ENCODE measurements at places on chromosomes 7 and 10. TPM values are rescaled to one million over a fixed set of nuclear protein-coding genes. Genes with fewer than 3 reads are reported as not detected.

DNA sequence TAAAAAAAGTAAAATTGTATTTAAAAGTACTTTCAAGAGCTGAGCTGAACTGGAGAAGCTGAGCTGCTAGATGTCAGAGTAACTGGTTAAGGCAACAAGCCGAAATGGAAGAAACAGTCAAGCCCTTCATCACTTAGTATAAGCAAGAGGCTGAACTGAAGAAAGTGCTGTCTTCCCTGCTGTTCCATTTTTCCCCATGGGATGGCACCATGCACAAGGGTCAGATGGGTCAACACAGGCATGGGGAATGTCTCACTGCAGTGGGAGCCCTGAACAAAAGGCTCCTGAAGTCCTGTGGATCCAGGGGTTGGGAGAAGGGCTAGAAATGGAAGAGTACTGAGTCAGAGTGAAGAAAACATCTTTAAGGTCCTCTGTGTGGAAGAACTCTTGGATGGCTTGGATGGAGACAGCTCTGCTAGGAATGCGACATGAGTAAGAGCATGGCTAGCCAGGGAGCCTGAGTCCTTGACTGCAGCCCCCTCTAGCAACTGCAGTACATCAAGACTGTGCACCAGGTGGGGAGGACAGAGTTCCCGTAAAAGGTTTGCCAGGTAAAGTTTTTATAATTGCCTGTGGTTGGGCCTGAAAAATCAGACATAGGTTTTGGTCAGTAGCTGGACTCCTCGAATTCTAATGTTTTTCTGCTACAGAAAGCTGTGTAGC, 348.3 kb downstream of the GPR158 start:
- H3K36me3 ChIP-seq, result no peaks in the 10 kb centered on the region
- no peaks in the 10 kb centered on the region for H3K27me3 ChIP-seq
- no peaks in the 10 kb centered on the region for H3K4me1 ChIP-seq

- H3K36me3 ChIP-seq, result no peaks in the 10 kb centered on the region
- no peak overlapping the region for H3K27ac ChIP-seq
- peak; percentile 87 for DNase-seq
- H3K4me3 ChIP-seq, result no peak overlapping the region
- peaks cover 98% of the 10 kb centered on the region for H3K27me3 ChIP-seq
Measured at GRCh38 chr7:27196287-27196767, 3.6 kb downstream of the HOXA13 start.

- H3K4me1 ChIP-seq, result no peaks in the 10 kb centered on the region
- H3K27ac ChIP-seq, result no peak overlapping the region
- H3K4me3 ChIP-seq, result no peak overlapping the region
Measured at GRCh38 chr10:65365878-65366277, 1560.0 kb upstream of the LRRTM3 start.

GRCh38 chr7:7761340-7761973, 43.0 kb upstream of the RPA3 start:
- no peak for DNase-seq
- no peaks in the 10 kb centered on the region for H3K36me3 ChIP-seq

- peak overlapping the region; percentile 21 for H3K27ac ChIP-seq
- H3K4me1 ChIP-seq, result peaks cover 73% of the 10 kb centered on the region
- H3K4me3 ChIP-seq, result peak overlapping the region; percentile 67
- H3K27me3 ChIP-seq, result peaks cover 56% of the 10 kb centered on the region
- no peaks in the 10 kb centered on the region for H3K36me3 ChIP-seq
Measured at GRCh38 chr7:20795881-20796280, 9.2 kb upstream of the SP8 start.

- no peaks in the 10 kb centered on the region for H3K4me1 ChIP-seq
- H3K36me3 ChIP-seq, result peaks cover 18% of the 10 kb centered on the region
- H3K27ac ChIP-seq, result no peak overlapping the region
- DNase-seq, result no peak
- H3K27me3 ChIP-seq, result no peaks in the 10 kb centered on the region
Measured at GRCh38 chr7:23405240-23405618, 65.1 kb downstream of the IGF2BP3 start.

DNA sequence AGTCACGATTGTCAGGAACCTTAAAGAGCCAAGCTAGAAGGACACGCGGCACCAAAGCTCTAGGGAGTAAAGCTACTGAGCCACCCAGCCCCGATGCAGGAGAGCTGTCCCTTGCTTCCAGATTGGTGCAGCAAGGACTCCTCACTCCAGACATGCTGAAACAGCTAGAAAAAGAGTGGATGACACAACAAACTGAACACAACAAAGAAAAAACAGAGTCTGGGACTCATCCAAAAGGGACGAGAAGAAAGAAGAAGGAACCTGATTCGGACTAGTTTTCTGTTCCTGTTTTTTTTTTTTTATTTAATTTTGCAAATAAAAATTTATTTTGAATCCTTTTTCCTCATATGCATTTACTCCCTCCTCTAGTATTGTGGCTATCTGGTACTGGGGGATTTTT, 11.4 kb upstream of the HKDC1 start:
- no peaks in the 10 kb centered on the region for H3K27me3 ChIP-seq
- DNase-seq, result no peak
- H3K4me3 ChIP-seq, result no peak overlapping the region
- no peak overlapping the region for H3K27ac ChIP-seq
- no peaks in the 10 kb centered on the region for H3K4me1 ChIP-seq

DNA sequence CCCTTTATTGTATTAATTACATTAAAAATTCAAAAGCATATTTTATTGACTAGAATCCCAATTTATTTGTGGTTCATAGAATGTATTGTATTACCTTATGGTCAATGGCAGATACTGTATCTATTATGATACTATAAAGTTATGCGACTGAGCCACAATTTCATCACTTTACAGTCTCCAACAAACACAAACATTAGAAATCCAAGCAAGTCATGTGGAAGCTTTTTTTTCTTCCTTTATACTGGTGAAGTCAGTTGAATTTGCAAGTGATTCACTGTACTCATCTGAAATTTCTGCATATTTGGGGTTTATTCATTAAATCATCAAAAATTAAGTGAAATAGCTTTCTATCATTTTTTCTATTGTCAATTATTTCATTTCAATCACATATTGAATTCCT, 54.3 kb downstream of the BMPER start:
- no peak overlapping the region for H3K4me3 ChIP-seq
- no peaks in the 10 kb centered on the region for H3K27me3 ChIP-seq
- no peaks in the 10 kb centered on the region for H3K36me3 ChIP-seq
- H3K27ac ChIP-seq, result no peak overlapping the region
- H3K4me1 ChIP-seq, result no peaks in the 10 kb centered on the region

DNA sequence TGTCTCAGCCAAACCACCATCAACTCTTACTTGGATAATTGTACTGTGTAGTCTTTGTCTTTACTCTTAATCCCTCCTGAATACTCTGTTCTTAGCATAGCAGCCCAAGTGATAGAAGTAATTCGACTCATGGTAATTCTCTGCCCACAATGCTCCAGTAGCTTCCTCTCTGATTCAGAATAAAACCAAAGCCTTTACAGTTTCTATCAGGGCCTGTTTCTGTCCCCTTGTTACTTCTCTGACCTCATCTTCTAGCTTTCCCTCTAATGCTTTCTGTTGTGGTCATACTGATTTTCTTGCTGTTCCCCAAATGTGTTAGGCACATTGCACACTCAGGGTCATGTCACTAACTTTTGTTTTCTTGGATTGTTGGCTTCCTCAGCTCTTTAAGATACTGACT, 8.0 kb downstream of the ZNF518A start:
- no peak overlapping the region for H3K27ac ChIP-seq
- H3K4me1 ChIP-seq, result no peaks in the 10 kb centered on the region
- peaks cover 12% of the 10 kb centered on the region for H3K36me3 ChIP-seq
- H3K27me3 ChIP-seq, result no peaks in the 10 kb centered on the region
- no peak overlapping the region for H3K4me3 ChIP-seq
- DNase-seq, result no peak

- H3K4me1 ChIP-seq, result no peaks in the 10 kb centered on the region
- H3K27me3 ChIP-seq, result no peaks in the 10 kb centered on the region
- no peak overlapping the region for H3K4me3 ChIP-seq
- H3K27ac ChIP-seq, result no peak overlapping the region
- H3K36me3 ChIP-seq, result no peaks in the 10 kb centered on the region
Measured at GRCh38 chr7:46089281-46089680, 168.2 kb upstream of the IGFBP3 start.

DNA sequence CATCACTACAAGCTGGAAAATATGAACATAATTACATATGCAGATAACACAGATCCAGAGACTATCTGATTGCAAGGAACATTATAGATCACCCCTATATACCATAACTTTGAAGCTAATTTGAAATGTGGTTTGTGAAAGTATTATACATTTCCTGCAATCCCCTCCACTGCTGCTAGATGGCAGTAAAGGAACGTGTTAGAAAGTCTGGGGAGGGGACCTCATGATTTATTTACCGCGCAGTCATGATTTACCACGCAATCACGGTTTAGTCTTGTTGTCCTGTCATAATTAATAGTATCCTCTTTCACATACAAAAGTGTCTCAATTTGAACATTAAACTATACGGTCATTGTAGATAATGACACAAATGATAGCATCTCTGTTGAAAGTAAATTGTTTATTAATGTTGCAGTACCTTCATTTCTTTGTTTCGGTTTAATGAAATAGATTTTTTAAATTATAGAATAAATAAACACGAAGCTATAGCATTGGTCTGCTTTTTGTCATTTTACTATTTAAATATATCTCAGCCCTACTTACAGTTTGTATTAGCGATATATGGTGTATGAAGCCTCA, 145.3 kb upstream of the PRSS1 start:
- peak; percentile 81 for DNase-seq
- no peaks in the 10 kb centered on the region for H3K36me3 ChIP-seq
- H3K27me3 ChIP-seq, result no peaks in the 10 kb centered on the region
- no peaks in the 10 kb centered on the region for H3K4me1 ChIP-seq

DNA sequence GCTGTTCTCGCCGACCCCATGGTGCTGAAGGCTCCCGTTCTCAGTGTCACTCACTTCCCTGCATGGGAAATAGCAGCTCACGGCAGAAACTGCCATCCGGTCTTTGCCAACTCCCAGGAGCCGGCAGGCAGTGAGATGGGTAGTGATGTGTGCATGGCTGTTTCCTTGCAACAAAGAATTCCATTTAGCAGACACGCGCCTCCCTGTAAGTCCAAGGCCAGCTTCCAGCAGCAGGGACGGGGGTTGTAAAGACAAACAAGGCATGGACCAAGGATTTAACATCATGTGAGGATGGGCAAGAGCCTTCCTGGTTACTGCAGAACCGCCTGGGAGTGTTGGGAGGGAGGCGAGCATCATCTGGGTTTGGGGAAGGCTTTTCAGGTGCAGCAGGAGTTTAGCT, 273.1 kb downstream of the GLRX3 start:
- H3K27ac ChIP-seq, result no peak overlapping the region
- H3K27me3 ChIP-seq, result no peaks in the 10 kb centered on the region
- no peak overlapping the region for H3K4me3 ChIP-seq
- peaks cover 10% of the 10 kb centered on the region for H3K36me3 ChIP-seq
- no peak for DNase-seq

DNA sequence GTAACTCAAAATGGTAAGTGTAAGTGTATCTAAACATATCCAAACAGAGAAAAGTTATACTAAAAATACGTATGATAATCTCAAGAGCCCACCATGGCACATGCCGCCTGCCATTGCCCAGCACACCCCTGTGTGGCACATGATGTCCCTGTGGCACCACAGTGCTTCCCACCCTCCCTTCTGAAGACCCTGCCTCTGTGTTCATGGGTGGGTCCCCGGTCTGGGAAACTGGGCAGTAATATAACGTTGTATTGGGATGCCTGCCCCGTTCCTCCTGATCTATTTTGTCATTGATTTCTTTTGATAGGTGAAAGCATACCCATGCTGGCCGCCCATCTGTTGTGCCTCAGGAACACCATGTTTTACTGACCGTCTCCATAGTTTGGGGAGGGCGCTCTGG, 296.8 kb upstream of the SHH start:
- no peaks in the 10 kb centered on the region for H3K4me1 ChIP-seq
- no peak overlapping the region for H3K27ac ChIP-seq
- H3K4me3 ChIP-seq, result no peak overlapping the region
- DNase-seq, result no peak
- no peaks in the 10 kb centered on the region for H3K27me3 ChIP-seq

DNA sequence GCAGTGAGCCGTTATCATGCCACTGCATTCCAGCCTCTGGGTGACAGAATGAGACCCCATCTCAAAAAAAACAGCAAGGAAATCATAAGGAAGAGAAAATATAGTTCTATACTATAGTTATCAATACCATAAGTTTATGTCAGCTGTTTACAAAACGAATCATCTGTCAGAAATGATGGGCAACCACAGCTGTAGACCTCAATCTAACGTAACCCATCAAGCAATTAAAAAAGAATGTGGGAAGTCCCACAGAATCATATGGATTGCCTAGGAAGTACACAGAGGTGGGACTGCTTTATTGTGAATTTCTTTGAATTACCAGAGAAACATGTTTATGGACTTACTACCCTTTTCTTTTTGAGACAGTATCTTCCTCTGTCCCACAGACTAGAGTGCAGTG, 6.9 kb downstream of the NRBF2 start:
- no peaks in the 10 kb centered on the region for H3K36me3 ChIP-seq
- H3K4me1 ChIP-seq, result peaks cover 3% of the 10 kb centered on the region
- no peak for DNase-seq
- no peak overlapping the region for H3K27ac ChIP-seq
- no peaks in the 10 kb centered on the region for H3K27me3 ChIP-seq

GRCh38 chr7:101927802-101928201, 110.4 kb downstream of the CUX1 start:
- peak overlapping the region; percentile 80 for H3K27ac ChIP-seq
- no peaks in the 10 kb centered on the region for H3K27me3 ChIP-seq
- H3K4me3 ChIP-seq, result no peak overlapping the region
- peak; percentile 48 for DNase-seq
- H3K4me1 ChIP-seq, result peaks cover 36% of the 10 kb centered on the region

GRCh38 chr10:79430325-79430905, 15.0 kb downstream of the ZCCHC24 start:
- H3K4me1 ChIP-seq, result no peaks in the 10 kb centered on the region
- no peak overlapping the region for H3K4me3 ChIP-seq
- H3K27me3 ChIP-seq, result no peaks in the 10 kb centered on the region
- no peaks in the 10 kb centered on the region for H3K36me3 ChIP-seq
- no peak overlapping the region for H3K27ac ChIP-seq

GRCh38 chr7:38451840-38452239, 178.4 kb upstream of the TARP start:
- no peaks in the 10 kb centered on the region for H3K36me3 ChIP-seq
- no peak overlapping the region for H3K4me3 ChIP-seq
- H3K27me3 ChIP-seq, result no peaks in the 10 kb centered on the region

The RNF133 gene
- 2.0 TPM for total RNA-seq

The STAMBPL1 gene
- 11.5 TPM for total RNA-seq

The EPO gene
- total RNA-seq, result not detected

The RBM20 gene
- 0.04 TPM for total RNA-seq

The C10orf67 gene
- total RNA-seq, result not detected

The AGR2 gene
- total RNA-seq, result not detected

The CACNB2 gene
- total RNA-seq, result 5.9 TPM

The RTKN2 gene
- total RNA-seq, result 25.4 TPM

The NRAP gene
- not detected for total RNA-seq

The SPDYE2 gene
- total RNA-seq, result not detected

The FOXP2 gene
- total RNA-seq, result 0.24 TPM

The TCERG1L gene
- 1.8 TPM for total RNA-seq

All from GM23338 (cell line).